ENCODE measurements at places on chromosomes 2 and 18.

GRCh38 chr2:175597286-175597685 is 404.8 kb downstream of the LNPK start:
- DNase-seq, result no peak

GRCh38 chr18:47605093-47605492 is 325.4 kb downstream of the SMAD2 start:
- no peak for DNase-seq

DNA sequence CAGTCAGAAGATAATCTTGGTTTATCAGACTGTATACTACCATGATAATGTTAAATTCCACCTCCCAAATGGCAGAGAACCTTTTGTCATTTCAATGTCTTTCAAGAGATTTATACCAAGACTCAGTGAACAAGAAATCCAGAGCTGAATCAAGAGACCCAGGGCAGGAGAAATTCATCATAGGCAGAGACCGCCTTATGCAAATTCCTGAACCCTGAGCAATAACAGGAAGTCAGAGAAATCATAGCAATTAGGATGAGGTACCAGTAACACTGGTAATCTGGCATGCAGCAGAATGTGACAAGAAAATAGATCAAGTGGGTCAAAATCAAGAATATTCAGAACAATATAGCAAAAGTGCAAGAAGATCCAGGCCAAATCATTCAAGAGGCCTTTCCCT is 412.4 kb upstream of the LRATD1 start:
- DNase-seq, result no peak

GRCh38 chr18:4040391-4041092 is 414.6 kb downstream of the DLGAP1 start:
- DNase-seq, result no peak

DNA sequence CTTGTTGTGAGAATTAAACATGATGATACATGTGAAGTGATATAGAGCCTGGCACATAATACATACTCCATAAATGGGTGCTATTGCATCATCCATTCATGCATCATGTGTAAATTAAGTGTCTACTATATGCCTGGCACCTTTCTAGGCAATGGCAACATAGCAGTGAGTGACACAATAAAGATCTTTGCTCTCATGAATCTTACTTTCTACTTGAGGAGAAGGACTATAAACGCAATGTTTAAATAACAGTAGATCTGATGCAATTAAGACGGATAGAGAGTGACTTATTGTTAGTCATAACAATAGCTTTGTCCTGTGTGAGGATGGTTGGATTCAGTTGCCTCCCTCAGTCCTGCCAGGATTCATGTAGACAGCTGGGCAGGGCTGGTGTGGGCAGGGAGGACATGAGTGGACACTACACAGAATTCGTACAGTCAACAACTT is 88.4 kb upstream of the NPAS2 start:
- DNase-seq, result no peak

GRCh38 chr18:54828986-54829385 is 709 bp downstream of the RAB27B start:
- DNase-seq, result no peak

DNA sequence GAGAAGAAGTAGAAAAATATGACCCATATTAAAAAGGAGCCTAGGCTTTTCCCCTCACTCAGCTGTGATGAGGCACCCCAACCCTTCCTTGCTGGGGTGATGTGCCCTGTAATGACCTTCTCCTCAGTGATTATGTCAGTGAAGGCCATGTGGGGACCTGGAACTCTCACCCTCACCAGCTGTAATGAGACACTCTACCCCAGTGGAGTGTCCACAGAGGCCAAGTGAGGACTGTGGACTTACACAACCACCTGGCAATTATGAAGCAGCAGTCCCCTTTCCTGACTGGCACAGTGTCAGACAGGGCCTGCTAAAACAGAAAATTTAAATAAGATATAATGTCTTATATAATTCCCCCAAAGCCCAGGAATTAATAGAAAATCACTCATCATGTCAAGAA is 54.2 kb downstream of the SEMA4F start:
- DNase-seq, result no peak

- no peak for DNase-seq
Measured at GRCh38 chr18:6885006-6885481, 155.5 kb downstream of the ARHGAP28 start.

- DNase-seq, result peak; percentile 41
Measured at GRCh38 chr2:36785179-36785795, 88.8 kb downstream of the VIT start.

GRCh38 chr2:111702119-111702803 is 181.7 kb downstream of the ANAPC1 start:
- DNase-seq, result no peak

- DNase-seq, result no peak
Measured at GRCh38 chr2:96940001-96940615, 46.3 kb downstream of the FAM178B start.

- no peak for DNase-seq
Measured at GRCh38 chr2:37635504-37636380, 35.7 kb downstream of the CDC42EP3 start.

- DNase-seq, result no peak
Measured at GRCh38 chr18:11821643-11822237, 29.5 kb upstream of the CHMP1B start.

- no peak for DNase-seq
Measured at GRCh38 chr2:155033652-155034051, 335.2 kb downstream of the KCNJ3 start.

GRCh38 chr2:195363496-195363895 is 293.5 kb upstream of the SLC39A10 start:
- no peak for DNase-seq

DNA sequence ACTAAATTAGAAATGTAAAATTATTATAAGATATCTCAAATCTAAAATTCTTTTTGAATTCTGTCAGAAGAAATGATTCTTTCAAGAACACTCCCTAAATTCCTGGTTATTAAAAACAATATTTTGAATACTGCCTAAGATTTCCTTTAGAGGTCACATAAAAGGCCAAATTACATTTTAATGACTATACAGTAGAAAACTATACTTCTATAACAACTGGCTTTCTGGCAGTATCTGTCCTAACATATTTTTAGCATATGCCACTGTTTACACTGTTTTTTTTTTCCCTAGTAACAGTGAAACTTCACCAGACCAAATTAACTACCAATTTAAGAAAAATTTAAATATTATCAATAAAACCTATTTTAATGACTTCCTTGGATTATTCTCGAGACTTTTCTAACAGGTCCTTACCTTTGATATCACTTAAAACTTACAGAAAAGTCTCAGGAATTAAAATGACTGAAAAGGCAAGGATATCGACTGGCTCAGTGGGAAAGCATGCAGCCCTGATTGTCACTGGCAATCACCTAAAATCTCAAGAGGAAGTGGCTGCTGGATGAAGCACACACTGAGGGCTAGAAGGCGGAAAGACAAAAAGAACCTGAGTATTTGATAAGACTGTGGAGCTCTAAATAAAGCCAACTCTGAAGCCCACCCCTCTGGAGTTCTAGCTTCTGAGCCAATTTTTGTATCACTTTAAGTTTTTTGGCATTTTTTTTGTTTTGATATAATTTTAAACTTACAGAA is 59.6 kb downstream of the SPIRE1 start:
- DNase-seq, result no peak

GRCh38 chr2:172062402-172063004 is 22.8 kb upstream of the DLX1 start:
- DNase-seq, result no peak

GRCh38 chr2:52877703-52878102 is 889.9 kb upstream of the CHAC2 start:
- DNase-seq, result no peak

DNA sequence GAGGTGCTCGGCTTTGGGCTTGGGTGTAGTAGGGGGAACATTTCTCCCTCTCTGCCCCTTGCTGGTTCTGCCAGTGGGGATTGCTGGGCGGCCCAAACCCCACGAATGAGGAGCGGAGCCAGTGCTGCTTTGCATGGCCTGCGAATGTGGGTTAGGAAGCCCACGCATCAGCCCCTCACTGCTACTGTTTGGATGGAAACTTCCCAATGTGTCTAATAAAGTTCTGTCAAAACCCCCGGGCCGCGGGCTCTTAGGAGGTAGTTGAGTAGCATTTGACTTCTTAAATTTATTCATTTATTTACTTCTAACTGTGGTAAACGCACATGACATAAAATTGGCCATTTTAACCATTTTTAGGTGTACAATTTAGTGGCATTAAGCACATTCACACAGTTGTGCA is 161.3 kb upstream of the FHL2 start:
- DNase-seq, result no peak

DNA sequence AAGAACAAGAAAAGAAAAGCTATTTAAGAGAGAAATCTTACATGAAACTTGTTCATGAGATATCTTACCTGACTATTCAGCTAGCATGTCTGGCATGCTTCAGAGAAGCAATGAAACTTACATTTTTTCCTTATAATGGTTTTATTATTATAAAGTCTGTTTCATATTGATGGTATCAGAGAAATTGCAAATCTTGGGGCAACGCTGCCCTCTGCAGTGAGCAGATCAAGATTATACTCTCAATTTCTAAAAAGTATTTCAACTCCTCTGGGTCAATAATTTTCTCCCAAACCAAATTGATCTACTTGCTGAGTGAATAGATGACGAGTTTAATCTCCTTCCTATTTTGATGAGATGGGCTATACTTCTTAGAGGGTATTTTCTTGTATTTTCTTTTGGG is 235.6 kb downstream of the NUP35 start:
- no peak for DNase-seq

DNA sequence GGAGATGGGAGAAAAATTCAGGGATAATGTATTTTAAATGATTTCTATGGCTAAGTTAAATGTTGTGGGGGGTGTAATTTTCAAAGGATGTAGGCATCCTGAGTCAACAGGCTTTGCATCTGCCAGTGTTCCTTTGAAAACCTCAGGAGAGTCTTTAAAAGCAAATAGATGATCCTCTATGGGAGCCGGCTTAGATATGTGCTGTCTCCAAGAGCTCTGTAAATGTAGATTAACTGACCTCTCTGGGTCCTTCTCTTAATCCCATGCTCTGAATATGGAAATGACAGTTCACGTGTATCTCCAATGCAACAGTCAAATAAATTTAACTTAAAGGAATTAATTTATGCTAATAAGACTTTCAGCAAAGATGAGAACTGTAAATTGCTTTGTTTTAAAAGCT is 292.7 kb downstream of the ERBB4 start:
- DNase-seq, result no peak

DNA sequence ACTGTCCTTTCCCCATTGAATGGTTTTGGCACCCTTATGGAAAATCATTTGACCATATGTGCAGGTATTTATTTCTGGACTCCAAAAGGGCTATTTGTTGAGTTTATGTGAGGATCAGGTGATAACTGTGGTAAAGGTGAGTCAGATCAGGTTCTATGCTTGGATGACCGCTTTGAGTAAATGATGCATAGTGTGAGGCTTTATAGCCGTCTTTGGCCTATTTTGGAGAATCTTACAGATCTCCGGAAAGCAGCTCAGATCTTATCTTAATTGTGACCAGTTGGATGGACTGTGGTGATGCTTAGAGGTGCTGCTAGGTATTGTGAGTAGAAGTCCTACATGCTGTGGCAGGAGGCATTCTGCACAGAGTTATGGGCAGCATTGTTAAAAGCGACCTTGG is 126.2 kb downstream of the METTL8 start:
- DNase-seq, result no peak

DNA sequence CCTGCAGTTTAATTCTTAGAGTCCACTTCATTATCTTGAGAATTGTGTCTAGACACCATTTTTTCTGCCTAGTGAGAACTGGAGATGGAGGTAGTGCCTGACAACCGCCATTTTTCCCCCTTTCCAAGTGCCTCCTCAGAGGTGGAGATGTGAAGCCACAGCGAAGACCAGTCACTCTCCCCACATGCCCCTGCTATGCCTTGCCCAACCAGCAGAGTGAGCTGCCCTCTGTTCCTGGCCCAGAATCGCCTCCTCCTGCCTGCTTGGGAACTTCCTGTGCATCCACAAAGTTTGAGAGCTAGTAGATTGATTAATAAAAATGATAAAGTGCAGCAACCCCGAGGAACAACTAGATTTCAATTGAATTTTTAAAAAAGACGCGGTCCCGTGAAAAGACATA is 123.3 kb downstream of the CLIP4 start:
- no peak for DNase-seq

DNA sequence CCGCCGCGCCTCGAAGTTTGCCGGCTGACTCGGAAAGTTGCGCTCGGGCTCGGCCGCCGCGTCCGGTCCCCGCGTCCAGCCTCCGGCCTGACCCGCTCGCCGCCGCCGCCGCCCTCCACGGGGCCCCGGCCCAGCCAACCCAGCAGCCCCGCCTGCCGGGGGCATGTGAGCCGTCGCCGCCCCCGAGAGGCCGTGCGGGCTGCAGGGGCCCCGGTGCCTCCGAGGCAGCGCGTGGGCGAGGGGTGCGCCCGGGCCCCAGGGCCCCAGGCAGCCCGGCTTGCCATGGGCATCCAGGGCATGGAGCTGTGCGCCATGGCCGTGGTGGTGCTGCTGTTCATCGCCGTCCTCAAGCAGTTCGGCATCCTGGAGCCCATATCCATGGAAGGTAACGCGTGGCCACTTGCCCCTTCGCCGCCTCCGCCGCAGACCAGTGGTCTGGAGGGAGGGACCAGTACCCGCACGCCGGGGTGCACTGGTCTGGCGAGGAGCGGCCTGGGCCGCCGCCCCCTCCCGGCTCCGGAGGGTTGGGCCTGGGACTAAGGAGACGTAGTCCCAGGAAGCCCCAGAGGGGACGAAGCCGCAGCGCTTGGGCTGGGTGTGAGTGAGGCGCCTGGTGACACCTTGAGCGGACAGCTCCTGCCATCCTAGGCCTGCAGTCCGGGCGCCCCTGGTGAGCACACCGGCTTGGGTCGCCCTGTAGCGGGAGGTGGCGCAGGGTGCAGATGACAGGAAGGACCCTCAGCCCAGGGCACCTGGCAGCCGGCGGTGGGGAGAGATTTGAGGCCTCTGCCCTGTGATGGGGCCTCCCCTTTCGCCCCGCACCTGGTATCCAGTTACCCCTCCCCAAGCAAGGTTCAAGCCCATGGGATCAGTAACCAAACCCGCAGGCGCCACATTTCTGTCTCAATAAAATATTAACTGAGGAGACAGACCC is 49.9 kb downstream of the KCNIP3 start:
- no peak for DNase-seq

GRCh38 chr2:138104071-138104470 is 139.8 kb downstream of the HNMT start:
- no peak for DNase-seq

- peak; percentile 47 for DNase-seq
Measured at GRCh38 chr2:204538182-204539018, 6.9 kb upstream of the PARD3B start.

DNA sequence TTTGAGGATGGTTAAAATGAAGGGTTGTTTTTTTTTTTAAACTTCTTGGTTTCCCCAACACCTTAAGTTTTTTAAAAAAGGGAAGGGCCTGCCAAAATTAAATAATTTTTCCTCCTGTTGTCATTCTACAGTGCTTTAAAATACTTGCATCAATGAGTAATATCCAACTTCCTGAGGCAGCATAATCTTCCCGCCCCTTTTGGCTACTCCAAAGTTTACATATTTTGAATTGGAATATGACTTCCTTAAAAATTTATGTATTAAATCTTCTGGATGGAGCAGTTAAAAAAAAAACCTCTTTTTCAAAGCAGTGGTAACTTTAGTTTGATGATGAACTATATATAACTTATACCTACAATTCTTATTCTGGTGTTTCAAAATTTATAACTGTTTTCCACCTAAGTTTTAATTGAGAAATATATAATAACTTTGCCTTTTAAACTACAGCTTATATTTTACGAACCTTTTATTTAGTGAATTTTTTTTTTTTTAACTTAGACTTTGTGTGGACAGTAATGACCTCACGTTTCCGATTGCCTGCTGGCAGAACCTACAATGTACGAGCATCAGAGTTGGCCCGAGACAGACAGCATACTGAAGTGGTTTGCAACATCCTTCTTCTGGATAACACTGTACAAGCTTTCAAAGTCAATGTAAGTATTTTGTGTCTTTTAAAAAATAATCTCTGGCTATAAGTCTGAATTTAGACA is 49.8 kb downstream of the PTPN4 start:
- DNase-seq, result no peak
